Vagina (tissue), 2 donors: ENCODE measurements at places on chromosomes 13 and 19. TPM values are rescaled to one million over a fixed set of nuclear protein-coding genes. Genes with fewer than 3 reads are reported as not detected.

DNA sequence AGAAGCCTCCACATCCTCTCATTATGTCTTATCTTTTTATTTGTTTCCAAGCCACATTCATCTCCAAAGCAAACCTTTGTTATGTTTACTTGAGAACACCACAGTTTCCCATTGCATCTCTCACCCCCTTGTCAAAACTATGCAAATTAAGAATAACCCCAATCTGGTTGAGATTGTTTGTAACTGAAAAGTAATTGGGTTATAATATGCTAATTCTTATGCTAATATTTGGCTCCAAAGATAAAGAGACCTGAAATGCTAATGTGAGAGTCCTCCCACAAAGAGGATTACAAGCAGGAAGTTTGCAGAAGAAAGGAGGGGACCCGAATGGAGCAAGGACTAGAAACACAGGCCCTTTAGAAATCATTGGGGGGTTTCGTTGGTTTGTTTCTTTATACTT, 92.9 kb upstream of the UBL3 start:
- no peaks in the 10 kb centered on the region for H3K36me3 ChIP-seq
- no peak overlapping the region for H3K4me3 ChIP-seq
- H3K27ac ChIP-seq = no peak overlapping the region

GRCh38 chr13:79090552-79091124, 315.4 kb downstream of the RBM26 start:
- H3K4me3 ChIP-seq = no peak overlapping the region
- no peaks in the 10 kb centered on the region for H3K27me3 ChIP-seq
- no peak for DNase-seq
- no peaks in the 10 kb centered on the region for H3K4me1 ChIP-seq

The GPR4 gene
- total RNA-seq = 3.4 TPM

The TPRX2 gene
- not detected for total RNA-seq

- H3K4me1 ChIP-seq = peaks cover 50% of the 10 kb centered on the region
- H3K27ac ChIP-seq = peak within 1 kb of the TSS; percentile 91
- peak within 1 kb of the TSS; percentile 63 for H3K4me3 ChIP-seq
- no peaks in the 10 kb centered on the region for H3K27me3 ChIP-seq
Observed at GRCh38 chr19:2096034-2096479, at the start of gene MOB3A. TSS of gene MOB3A (minus strand) at chr19:2096326. CDS start at chr19:2078560, 17,766 bp downstream.

The NPAS1 gene
- total RNA-seq = 0.49 TPM

GRCh38 chr19:39825531-39826076, 8.4 kb downstream of the DYRK1B start:
- no peak overlapping the region for H3K4me3 ChIP-seq
- DNase-seq = no peak
- H3K4me1 ChIP-seq = peaks cover 18% of the 10 kb centered on the region
- H3K27me3 ChIP-seq = no peaks in the 10 kb centered on the region
- H3K36me3 ChIP-seq = no peaks in the 10 kb centered on the region

- no peak for DNase-seq
- H3K4me1 ChIP-seq = no peaks in the 10 kb centered on the region
- H3K27me3 ChIP-seq = no peaks in the 10 kb centered on the region
- H3K4me3 ChIP-seq = no peak overlapping the region
Observed at GRCh38 chr13:100722517-100722916, 47.9 kb upstream of the TMTC4 start.

The GFY gene
- total RNA-seq = not detected

The ZIM2 gene
- total RNA-seq = 0.74 TPM

The HRC gene
- total RNA-seq = 0.25 TPM

The DAND5 gene
- total RNA-seq = not detected

- no peak overlapping the region for H3K4me3 ChIP-seq
- H3K4me1 ChIP-seq = no peaks in the 10 kb centered on the region
- H3K36me3 ChIP-seq = peaks cover 91% of the 10 kb centered on the region
- H3K27ac ChIP-seq = no peak overlapping the region
- no peak for DNase-seq
Observed at GRCh38 chr19:38626401-38626800, 7.4 kb downstream of the EIF3K start.

DNA sequence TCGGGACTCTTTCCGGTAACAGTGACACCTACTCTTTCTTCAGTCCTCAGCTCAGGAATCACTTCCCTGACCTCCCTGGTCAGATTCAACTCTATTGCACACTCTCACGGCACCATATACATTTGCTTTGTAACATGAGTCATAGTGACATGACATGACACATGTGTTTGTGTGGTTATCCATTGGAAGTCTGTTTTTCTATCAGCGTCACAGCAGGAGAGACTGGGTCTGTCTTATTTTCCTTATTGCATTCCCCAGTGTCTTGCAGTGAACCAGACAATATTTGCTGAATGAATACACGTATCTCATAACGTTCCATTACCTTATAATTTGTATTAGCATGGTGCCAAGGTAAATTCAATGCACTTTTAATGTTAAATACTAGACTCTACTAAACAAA, 102.0 kb downstream of the DCLK1 start:
- H3K27me3 ChIP-seq = no peaks in the 10 kb centered on the region
- no peak for DNase-seq
- H3K4me1 ChIP-seq = peaks cover 10% of the 10 kb centered on the region
- no peaks in the 10 kb centered on the region for H3K36me3 ChIP-seq

The AMER2 gene
- not detected for total RNA-seq

DNA sequence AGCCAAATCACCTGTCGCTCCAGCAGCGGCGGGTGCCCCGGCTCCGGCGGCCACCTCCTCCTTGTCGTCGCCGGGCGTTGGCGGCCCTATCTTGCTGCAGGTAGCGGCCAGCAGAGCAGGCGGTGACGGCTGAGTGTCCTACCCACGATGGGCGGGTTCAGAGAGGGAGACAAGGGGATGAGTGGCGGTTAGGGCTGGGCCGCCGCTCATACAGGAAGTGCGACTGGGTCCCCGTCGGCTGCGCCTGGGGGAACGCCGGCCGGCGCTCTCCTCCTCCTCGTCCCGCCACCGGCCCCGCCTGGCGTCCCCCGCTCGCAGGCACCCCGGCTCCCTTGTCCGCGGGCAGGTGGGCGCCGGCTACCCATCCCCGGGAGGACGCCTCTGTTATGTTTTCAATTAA, 1692.0 kb downstream of the SLITRK5 start:
- no peak overlapping the region for H3K27ac ChIP-seq
- H3K27me3 ChIP-seq = no peaks in the 10 kb centered on the region
- no peak for DNase-seq

DNA sequence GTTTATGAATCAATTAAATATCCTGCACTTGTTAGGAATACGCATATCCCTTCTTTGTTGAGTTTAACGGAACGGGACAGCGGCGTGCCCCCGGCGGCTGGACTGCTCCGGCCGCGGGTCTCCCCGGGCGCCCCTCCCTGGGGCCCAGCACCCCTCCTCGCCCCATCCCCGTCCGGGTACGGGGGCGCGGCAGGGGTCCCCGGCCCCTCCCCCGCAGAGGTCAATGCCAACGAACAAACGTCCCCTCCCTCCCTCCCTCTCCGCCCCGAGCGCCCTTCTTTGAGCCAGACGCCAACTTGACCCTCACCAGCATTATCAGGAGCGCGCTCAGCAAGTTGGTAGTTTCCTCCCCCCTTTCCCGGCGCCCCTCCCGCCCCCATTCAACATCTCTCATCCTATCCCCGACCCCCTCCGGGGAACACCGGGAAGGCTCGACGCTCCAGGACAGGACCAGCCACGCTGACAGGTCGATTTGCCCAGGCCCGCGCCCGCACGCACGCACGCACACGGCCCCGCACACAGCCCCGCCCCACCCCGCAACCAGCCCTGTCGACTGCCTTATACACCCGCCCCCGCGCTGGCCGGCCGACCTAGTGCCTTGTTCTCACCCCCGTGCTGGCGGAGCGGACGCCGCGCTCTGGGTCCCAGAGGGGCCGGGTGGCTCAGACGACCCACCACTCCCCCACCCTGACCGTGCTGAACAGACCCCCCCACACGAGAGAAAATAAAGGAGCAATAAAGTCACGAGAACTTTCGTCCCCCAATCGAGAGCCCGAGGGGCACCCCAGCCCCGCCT, 5.0 kb downstream of the LYL1 start:
- no peaks in the 10 kb centered on the region for H3K36me3 ChIP-seq
- no peaks in the 10 kb centered on the region for H3K27me3 ChIP-seq
- peaks cover 82% of the 10 kb centered on the region for H3K4me1 ChIP-seq

DNA sequence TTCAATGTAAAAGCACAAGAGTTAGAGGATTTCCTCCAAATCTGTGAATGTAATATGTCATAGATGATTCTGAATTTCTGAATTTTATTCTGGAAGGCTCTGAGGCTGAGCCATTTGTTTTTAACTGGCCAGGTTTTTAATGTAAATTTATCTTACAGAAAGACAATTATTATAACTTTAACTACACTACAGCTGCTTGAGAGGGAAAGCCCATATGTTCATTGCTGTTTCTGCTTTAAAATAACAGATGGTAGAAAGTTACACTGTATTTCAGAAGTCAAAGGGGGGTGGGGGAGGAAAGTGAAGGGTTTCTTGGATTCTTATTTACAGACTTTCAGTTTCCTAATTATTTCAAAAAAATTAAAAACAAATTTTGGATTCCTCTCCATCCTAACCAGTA, 62.8 kb downstream of the DNAJC15 start:
- H3K36me3 ChIP-seq = no peaks in the 10 kb centered on the region
- no peak overlapping the region for H3K27ac ChIP-seq
- H3K4me3 ChIP-seq = no peak overlapping the region

The OR7A5 gene
- 0.74 TPM for total RNA-seq
